Gastroesophageal sphincter (tissue), 4 donors: ENCODE measurements at places on chromosomes 6 and 20. TPM values are rescaled to one million over a fixed set of nuclear protein-coding genes. Genes with fewer than 3 reads are reported as not detected.

DNA sequence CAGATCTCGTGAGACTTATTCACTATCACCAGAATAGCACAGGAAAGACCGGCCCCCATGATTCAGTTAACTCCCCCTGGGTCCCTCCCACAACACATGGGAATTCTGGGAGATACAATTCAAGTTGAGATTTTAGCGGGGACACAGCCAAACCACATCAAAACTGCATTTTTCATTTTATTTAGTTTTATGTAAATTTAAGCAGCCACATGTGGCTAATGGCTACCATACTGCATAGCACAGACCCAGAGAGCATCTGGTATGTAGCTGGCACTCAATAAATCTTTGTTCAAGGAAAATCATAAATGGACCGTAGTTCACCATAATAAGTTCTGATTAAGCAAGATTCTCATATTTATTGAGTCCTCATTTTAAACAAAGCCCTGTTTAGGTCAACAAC lies 15.3 kb downstream of the GFOD1 start:
- no peak for ATAC-seq

- no peak for ATAC-seq
Measured at GRCh38 chr6:20906945-20907344, 372.7 kb downstream of the CDKAL1 start.

DCDC2 gene
- total RNA-seq, result not detected

GRCh38 chr20:14148042-14148441 lies 152.7 kb downstream of the MACROD2 start:
- no peak for ATAC-seq

FOXP4 gene
- 8.7 TPM for total RNA-seq

GRCh38 chr6:130810307-130811030 lies 16.7 kb upstream of the SMLR1 start:
- no peak for ATAC-seq

POU5F1 gene
- 1.1 TPM for total RNA-seq

- no peak for ATAC-seq
Measured at GRCh38 chr20:62381842-62382241, 5.1 kb upstream of the RPS21 start.

HCRTR2 gene
- not detected for total RNA-seq

SPDEF gene
- 4.4 TPM for total RNA-seq

- no peak for ATAC-seq
Measured at GRCh38 chr20:64260239-64260638, 4.7 kb downstream of the PCMTD2 start.

- no peak for ATAC-seq
Measured at GRCh38 chr20:63775096-63775978, 35.8 kb downstream of the SLC2A4RG start.

DNA sequence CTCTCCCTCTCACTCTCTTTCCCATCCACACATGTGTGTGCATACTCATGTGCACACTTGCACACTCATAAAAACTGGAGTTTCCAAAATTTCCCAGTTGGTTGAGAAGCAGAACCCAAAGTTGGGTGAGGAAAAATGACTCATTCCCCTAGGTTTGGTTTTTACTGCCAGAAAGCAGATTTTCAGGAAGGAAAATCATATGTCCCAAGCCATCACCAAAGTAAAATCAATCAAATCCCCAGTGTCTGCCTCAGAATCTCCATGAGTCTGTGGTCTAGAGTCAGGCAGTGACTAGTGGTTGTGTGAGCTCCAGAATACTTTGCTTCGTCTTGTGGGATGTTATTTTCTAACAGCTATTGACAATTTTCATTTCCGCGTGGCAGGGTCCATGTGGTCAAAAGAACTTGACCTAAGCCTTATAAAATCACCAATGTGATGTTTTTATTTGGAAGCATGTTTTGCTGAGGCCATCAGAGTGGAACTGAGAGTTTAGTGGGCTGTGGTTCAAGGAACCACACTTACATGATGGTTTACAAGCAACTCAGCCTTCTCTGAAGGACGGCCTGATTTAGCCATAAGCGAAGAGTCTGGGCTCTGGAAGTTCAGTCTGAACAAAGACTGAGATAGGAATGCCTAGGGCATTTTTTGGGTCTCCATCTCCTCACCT lies 81.9 kb upstream of the CCN6 start:
- ATAC-seq, result no peak

GSTA2 gene
- total RNA-seq, result 1.4 TPM

DNA sequence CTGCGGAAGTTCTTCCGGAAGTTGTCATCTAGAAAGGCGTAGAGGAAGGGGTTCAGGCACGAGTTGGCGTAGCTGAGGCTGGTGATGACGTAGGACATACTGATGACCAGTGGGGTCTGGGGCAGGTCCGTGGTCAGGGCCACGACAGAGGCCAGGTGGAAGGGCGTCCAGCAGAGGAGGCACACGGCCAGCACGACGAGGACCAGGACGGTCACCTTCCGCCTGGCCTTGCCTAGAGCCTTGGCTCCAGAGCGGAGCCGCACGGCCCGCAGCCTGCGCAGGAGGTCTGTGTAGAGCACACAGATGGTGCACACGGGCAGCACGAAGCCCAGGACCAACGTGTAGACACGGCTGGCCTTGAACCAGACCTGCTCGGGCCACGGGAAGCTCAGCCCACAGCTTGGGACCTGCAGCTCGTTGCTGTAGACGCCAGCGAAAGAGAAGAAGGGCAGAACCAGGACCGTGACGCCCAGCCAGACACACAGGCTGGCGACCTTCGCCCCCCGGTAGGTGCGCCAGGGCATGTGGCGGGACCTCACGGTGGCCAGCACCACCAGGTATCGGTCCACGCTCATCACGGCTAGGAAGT lies 1.4 kb downstream of the NPBWR2 start:
- no peak for ATAC-seq

MAN1A1 gene
- total RNA-seq, result 177 TPM

DNA sequence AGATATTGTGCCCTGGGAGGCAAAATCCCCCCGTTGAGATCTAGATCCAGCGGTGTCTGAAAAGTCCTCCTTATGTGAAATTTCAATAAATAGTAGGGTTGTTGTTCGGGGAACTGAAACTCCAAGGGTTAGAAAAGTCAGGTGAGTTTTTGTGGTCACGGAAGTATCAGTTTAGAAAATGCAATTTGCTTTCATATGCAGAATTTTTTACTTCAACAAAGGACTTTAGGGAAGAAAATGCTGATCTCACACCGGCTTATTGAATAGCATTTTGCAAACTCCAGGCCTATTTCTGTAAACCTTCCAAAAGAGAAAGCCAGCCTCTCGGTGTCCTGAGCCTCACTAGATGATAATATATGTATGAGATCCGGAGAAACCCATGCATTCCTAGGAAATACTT lies 254.7 kb downstream of the TSHZ2 start:
- ATAC-seq, result no peak

AAR2 gene
- 48.5 TPM for total RNA-seq

- no peak for ATAC-seq
Measured at GRCh38 chr20:42155586-42155985, 537.4 kb upstream of the CHD6 start.

- no peak for ATAC-seq
Measured at GRCh38 chr6:44001318-44002066, 125.8 kb downstream of the MRPL14 start.

RFX6 gene
- not detected for total RNA-seq

LPA gene
- not detected for total RNA-seq

COL9A1 gene
- total RNA-seq, result 0.81 TPM

TOX2 gene
- 47.3 TPM for total RNA-seq

RCAN2 gene
- 265 TPM for total RNA-seq

- ATAC-seq, result no peak
Measured at GRCh38 chr20:34921436-34921835, 34.2 kb downstream of the GSS start.

GRCh38 chr20:1322511-1323245 lies 6.3 kb downstream of the SDCBP2 start:
- ATAC-seq, result no peak

DNA sequence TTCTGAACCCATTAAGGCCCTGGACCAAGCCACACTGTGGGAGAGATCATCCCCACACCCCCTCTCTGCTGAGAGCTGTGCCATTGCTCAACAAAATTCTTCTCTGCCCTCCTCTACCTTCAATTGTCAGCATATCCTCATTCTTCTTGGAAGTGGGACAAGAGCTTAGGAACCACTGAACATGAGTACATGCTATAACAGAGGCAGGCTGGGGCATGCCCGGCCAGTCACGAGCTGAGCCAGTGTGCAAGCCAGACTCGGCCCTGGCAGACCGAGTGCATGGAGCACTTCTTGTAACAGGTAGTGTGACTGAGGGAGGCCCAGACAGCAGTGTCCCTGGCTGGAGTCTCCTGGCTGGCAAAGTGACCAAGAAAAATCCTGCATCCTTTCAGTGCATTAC lies 149.2 kb downstream of the MOXD1 start:
- no peak for ATAC-seq

- peak; percentile 26 for ATAC-seq
Measured at GRCh38 chr20:45902199-45902701, 9.7 kb downstream of the PLTP start.

GRCh38 chr6:26243752-26244151 lies 121.2 kb upstream of the BTN3A2 start:
- ATAC-seq, result no peak

GRCh38 chr6:107532706-107533105 lies 42.8 kb downstream of the SOBP start:
- peak; percentile 66 for ATAC-seq

DNA sequence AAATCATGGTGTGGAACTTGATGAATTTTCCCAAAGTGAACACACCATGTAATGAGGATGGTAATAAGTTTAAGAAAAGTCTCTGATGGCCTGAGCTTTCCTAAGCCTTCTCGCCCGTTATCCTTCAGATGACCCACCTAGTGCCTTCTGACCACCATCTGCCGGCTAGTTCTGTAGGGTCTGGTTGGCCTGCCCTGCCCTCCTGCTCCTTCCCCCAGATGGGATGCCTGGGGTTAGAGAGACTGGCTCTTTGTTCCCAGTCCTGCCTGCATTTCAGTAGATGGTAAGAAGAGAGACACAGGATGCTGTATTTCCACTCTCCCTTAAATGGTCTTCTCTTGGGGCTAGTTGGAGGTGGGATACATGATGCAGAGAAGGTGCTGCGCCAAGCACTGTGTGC lies 43.0 kb downstream of the TIAM2 start:
- no peak for ATAC-seq

DNA sequence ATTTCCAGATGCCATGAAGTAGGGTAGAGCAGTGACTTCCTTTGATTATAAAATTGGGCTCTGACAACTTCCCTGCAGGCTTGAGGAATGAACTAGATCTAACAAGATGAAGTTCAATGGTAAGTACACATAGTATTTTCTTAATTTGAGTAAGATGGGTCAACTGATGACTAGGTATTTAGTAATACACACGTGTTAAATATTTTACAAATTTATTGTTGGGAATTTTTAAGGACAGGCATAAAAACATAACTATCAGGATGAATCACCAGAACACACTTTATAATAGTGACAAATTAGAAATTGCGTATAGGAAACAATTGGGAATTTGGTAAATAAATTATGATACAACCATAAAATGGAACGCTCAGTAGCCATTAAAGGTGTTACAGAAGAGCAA lies 762.4 kb upstream of the SLC35B3 start:
- no peak for ATAC-seq

- no peak for ATAC-seq
Measured at GRCh38 chr6:77568570-77568969, 84.3 kb upstream of the MEI4 start.

DNA sequence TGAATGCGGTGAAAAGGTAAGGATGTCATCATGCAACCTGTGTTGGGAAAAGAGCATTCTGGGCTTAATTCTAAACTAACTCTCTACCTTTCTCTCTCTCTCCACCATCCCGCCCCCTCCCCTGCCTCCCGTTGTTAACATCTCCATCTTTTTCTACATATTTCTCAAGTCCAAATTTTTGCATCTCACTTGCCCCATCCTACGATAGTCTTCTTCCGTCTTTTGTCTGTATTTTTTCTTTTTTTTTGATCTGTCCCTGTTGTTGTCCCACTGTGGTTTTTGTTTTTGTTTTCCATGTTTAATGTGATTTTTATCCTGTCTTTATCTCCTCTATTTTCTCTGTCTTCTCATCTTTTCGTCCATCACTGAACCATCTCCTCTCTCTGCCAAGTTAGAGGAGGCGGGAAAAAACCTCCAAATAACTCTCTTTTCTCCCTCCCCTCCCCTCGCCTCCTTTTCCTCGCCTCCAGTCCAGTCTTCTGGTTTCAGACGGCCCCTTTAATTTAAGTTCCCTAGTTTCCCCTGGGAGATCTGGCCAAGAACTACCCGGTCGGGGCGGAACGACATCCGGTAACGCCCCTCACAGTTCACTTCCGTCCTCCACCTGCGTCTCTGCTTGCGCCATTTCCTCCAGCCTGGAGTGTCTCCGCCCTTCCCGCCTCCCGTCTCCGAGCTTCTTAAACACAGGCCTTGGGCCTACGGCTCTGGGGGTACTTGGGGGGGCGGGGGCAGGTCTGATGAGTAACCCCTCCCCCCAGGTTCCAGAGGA lies at the start of gene NFKBIL1:
NFKBIL1 (plus strand) TSS at position 651 of the 769 bp plus-strand sequence; CDS start at position 738, 87 bp downstream.
- peak; percentile 97 for ATAC-seq

CCR6 gene
- total RNA-seq, result not detected

DNA sequence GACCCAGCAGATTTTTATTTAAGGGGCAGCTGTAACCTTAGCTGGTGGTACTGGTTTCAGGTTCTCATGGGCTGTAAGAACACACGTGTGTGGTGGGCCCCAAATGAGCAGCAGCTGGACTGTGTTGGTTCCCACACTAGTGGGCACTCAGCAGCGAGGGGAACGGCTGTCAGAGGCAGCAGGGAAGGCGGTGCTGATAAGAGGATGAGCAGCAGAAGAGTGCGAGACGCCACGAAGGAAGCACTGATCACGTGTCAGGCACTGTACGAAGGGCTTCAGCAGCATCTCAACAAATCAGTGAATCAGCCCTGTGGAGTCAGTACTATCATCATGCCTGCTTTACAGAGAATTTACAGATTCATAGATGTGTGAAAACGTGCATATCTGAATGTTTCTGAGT lies 41.0 kb upstream of the EMILIN3 start:
- no peak for ATAC-seq

DNA sequence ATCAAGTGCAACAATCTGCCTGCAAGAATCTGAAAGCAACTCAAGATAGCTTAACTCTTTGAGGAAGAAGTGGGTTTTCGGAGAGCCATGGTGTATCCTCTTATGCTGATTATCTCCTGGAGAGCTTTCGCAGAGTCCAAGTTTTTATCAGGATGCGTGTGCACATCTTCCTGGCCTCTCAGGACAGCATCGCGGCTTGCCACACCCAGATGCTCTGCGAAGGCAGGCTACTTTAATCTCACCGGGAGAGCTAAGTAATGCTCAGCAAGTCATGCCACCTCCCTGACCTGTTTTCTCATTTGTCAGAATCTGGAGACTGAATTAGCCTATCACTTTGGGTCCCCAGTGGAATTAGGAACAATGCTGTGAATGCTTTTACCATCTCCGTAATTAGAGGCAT lies 52.9 kb downstream of the TTI1 start:
- no peak for ATAC-seq

- ATAC-seq, result no peak
Measured at GRCh38 chr6:6564154-6564553, 24.4 kb upstream of the LY86 start.
